ENCODE measurements at places on chromosomes 5 and 9. TPM values are rescaled to one million over a fixed set of nuclear protein-coding genes. Genes with fewer than 3 reads are reported as not detected.

The PTPRD gene
- total RNA-seq, result 0.18 TPM

The CYSRT1 gene
- not detected for total RNA-seq

DNA sequence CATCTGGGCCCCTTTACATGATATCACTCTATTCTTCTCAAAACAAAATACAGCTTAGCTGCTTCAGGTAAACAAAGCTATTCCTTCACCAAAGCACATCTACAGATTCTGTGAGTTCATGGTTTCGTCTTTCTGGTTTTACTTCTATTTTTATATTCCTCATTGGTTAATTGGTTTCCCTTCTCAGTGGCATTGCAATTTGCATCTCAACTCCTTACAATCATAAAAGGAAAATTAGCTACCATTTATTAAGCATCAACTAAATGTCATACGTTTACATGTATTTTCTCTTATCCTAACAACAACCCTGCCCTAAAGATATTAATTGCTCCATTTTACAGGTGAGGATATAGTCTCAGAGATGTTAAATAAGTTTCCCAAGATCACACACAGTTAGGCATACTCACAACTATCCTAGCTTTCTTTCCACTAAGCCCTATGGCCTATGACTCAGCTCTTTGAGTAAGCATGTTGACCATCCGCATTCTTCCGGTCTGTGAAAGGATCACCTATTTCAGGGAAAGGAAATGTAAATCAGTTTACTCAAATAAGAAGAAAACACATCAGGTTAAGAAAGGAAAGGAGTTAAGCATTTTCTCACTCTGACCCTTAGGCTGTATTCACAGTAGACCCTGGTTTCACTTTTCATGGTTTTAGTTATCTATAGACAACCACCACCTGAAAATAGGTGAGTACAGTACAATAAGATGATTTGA lies 146.1 kb downstream of the CAAP1 start:
- DNase-seq, result peak; percentile 13

- no peak for DNase-seq
Measured at GRCh38 chr5:107342371-107342770, 328.4 kb downstream of the EFNA5 start.

DNA sequence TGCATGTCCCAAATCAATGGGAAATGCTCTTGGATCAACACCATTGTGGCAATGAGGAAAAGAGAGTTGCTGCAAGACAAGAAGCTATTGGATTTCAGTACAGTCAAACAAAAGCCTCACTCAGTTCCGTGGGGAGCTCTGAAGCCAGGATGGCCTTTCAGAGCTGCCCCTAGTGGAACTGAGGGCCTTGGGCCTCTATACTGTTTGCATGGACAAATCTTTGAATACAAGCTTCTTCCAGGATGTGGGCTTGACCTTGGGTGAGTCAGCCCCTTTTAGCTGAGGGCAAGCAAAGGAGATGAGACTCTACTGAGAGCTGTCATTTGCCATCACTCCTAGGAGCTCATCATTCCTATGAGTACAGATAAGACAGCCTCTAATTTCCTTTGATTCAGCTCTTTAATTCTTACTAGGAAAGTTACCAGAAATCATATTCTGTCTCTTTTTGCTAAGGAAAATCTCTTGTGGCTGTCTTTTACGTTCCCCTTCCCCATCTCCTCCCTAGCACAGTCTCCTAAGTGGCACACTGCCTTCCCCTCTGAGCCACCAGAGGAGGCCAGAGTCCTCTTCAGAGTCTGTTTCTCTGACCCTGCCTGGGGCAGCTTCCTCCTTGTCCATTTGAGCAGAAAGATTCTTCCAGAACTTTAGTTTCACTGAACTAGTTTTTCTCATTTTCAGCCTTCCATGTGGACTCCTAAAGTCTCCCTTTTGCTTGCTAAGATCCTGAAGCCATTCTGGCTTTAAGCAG lies 168.8 kb upstream of the POC5 start:
- DNase-seq, result no peak

- DNase-seq, result no peak
Measured at GRCh38 chr9:109653470-109653869, 126.5 kb upstream of the PALM2AKAP2 start.

- DNase-seq, result peak; percentile 23
Measured at GRCh38 chr9:108468364-108468763, 387.4 kb downstream of the ACTL7B start.
